ENCODE measurements at places on chromosomes 1 and 21.

GRCh38 chr1:241351841-241352240 is 5.2 kb downstream of the RGS7 start:
- DNase-seq, result no peak
- peaks cover 1% of the 10 kb centered on the region for H3K4me1 ChIP-seq
- no peak overlapping the region for H3K4me3 ChIP-seq

- no peaks in the 10 kb centered on the region for H3K27me3 ChIP-seq
- H3K36me3 ChIP-seq, result no peaks in the 10 kb centered on the region
- no peak overlapping the region for H3K4me3 ChIP-seq
- DNase-seq, result no peak
Measured at GRCh38 chr1:210695026-210695425, 366.3 kb downstream of the HHAT start.

DNA sequence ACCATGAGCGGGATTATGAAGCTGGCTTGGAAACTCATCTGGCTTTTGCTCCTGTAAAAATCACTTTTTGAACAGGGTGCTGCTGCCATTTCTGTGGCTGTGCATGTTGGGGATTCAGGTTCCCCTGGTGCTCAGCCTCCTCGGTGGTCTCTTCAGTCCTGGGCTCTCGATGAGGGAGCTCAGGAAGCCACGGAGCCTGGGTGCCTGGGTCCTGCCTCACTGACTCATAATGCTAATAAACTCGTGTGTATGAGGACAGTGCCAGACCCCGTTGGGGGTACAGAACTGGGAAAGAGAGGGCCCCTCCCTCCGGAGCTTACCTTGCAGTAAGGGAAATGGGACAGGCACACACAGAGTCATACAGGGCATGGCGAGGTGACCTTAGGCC is 5.8 kb downstream of the COQ8A start:
- H3K27me3 ChIP-seq, result no peaks in the 10 kb centered on the region
- DNase-seq, result no peak
- H3K27ac ChIP-seq, result peak overlapping the region; percentile 42
- no peaks in the 10 kb centered on the region for H3K36me3 ChIP-seq

GRCh38 chr1:170967042-170967910 is 31.9 kb downstream of the MROH9 start:
- no peak overlapping the region for H3K4me3 ChIP-seq
- H3K27me3 ChIP-seq, result no peaks in the 10 kb centered on the region
- H3K27ac ChIP-seq, result no peak overlapping the region
- no peaks in the 10 kb centered on the region for H3K4me1 ChIP-seq

DNA sequence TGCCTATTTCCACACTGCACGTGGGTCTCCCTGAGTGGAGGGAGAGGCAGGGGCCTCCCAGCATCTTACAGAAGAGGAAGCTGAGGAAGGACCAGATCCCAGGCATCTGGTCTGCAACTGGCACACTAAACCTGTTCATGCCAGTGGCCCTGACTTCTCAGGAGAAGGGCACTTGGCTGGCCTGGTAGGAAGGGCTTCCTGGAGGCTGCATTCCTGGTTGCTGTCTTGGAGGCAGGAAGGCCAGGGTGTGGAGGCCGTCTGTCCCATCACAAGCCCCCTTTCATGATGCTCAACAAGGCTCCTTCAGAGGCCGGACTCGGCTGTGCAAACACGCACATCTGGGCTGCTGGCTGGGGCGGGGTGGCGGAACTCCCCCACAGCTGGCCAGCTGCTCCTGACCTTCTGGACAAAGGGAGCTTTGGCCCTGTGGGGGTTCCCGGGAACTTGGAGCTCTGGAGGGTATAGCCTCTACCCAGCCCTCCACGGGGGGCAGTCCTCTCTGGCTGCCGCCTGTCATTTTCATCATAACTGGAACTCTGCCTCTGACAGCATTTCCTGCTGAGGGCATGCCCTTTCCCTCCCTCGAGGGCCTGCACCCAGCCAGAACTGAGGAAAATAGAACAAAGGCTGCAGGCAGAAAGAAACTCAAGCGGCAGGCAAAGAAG is 39.2 kb upstream of the POU3F1 start:
- DNase-seq, result no peak
- H3K4me1 ChIP-seq, result no peaks in the 10 kb centered on the region
- no peak overlapping the region for H3K4me3 ChIP-seq
- no peaks in the 10 kb centered on the region for H3K36me3 ChIP-seq
- no peaks in the 10 kb centered on the region for H3K27me3 ChIP-seq

GRCh38 chr1:11175461-11175860 is 13.7 kb upstream of the ANGPTL7 start:
- H3K4me3 ChIP-seq, result no peak overlapping the region
- H3K27me3 ChIP-seq, result no peaks in the 10 kb centered on the region
- H3K27ac ChIP-seq, result no peak overlapping the region
- no peaks in the 10 kb centered on the region for H3K4me1 ChIP-seq
- DNase-seq, result no peak

- H3K36me3 ChIP-seq, result no peaks in the 10 kb centered on the region
- no peaks in the 10 kb centered on the region for H3K4me1 ChIP-seq
- H3K27me3 ChIP-seq, result no peaks in the 10 kb centered on the region
- H3K4me3 ChIP-seq, result no peak overlapping the region
- H3K27ac ChIP-seq, result no peak overlapping the region
Measured at GRCh38 chr1:182126272-182126800, 64.8 kb upstream of the ZNF648 start.

- no peaks in the 10 kb centered on the region for H3K27me3 ChIP-seq
- no peak overlapping the region for H3K27ac ChIP-seq
- no peak overlapping the region for H3K4me3 ChIP-seq
- H3K36me3 ChIP-seq, result no peaks in the 10 kb centered on the region
Measured at GRCh38 chr1:161982917-161983316, 40.8 kb downstream of the OLFML2B start.

All from Peyer's patch (tissue), 4 donors.